HS-27A (cell line): ENCODE measurements at places on chromosomes 13 and 19.

GRCh38 chr13:100835695-100836094 is 161.1 kb upstream of the TMTC4 start:
- DNase-seq: no peak

DNA sequence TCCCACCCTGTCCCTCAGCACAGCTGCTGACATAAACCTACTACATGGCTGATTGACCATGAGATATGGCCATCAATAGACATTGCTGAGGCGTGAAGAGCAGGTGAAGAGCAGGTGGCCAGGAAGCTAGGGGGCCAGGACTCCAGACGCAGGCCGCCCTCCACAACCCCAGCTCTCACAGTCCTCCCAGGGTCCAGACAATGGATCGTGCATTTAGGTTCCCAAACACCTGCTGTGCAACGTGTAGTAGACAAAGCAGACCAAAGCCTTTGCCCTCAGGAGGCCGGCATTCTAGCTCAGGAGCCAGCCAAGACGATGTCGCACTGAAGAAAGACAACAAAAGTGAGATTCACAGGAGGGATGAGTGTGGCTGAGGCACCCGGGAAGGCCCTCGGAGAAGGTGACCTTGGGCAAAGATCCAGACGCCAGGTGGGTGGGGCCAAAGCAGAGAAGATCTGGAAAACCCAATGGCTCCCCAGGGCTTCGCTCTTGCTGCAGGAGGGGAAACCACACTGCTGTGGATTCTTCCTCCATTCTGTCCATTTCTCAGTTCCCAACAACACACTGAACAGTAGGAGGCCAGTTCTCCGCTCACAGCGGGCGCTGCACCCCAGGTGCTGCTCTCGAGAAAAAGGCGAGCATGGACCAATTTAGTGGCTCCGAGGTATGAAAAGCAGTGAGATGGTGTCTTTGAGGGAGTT is 1.4 kb downstream of the FFAR1 start:
- no peak for DNase-seq

- DNase-seq: no peak
Measured at GRCh38 chr13:30318026-30318425, 10.7 kb upstream of the KATNAL1 start.

GRCh38 chr13:98571955-98572662 is 4.8 kb downstream of the STK24 start:
- DNase-seq: no peak

DNA sequence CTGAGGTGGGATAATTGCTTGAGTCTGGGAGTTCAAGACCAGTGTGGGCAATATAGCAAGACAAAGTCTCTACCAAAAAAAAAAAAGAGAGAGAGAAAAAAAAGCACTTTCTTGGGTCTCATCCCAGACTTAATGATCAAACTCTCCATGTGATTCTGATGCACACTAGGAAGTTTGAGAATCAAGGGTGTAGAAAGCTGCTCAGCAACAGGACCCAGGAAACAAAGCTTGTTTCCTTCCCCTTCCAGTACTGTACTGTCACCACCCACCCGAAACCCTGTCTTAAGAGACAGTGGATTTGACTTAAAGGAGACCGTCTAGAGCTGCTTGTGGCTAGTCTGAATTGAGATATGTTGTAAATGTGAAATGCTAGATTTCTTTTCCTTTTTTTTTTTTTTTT is 5.8 kb downstream of the MISP3 start:
- no peak for DNase-seq
